Cortex of kidney (tissue), 1 donor: ENCODE measurements at places on chromosomes 2 and 18.

DNA sequence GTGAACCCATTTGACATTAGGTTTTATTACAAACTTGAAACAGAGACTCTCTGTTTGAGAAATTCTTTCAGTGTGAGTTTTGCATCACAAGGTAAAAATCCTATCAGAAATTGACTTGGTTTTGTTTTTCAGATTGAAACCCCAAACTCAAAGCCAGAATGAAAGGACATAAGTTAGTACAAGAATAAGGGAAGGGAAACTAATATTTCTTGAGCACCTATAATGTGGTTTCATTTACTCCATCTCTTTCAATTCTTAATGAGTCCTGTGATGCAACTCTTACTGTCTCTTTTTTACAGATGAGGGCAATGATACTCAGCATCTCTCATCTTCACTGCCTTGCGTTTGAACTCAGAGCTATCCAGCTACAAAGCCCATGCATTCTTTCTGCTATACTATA lies 210.0 kb upstream of the SIX3 start:
- no peak for DNase-seq

DNA sequence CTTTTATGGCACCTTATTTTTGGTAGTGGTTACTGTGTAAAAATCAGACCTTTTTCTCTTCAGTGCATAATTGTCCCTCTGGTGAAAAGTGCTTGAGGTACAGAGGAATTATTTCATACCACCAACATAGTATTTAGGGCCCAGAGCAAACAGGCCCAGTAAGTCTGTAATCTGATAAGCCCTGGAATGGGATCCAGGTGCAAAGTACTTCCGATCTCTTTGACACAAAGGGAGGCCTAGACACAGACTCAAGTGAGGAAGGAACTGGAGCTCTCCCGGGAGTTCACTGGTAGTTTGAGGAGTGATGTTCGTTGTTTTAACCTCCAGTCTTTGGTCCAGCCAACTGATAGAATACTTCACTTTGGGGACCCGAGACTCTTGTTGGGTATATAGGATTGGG lies 57.4 kb downstream of the RAB31 start:
- DNase-seq = no peak

DNA sequence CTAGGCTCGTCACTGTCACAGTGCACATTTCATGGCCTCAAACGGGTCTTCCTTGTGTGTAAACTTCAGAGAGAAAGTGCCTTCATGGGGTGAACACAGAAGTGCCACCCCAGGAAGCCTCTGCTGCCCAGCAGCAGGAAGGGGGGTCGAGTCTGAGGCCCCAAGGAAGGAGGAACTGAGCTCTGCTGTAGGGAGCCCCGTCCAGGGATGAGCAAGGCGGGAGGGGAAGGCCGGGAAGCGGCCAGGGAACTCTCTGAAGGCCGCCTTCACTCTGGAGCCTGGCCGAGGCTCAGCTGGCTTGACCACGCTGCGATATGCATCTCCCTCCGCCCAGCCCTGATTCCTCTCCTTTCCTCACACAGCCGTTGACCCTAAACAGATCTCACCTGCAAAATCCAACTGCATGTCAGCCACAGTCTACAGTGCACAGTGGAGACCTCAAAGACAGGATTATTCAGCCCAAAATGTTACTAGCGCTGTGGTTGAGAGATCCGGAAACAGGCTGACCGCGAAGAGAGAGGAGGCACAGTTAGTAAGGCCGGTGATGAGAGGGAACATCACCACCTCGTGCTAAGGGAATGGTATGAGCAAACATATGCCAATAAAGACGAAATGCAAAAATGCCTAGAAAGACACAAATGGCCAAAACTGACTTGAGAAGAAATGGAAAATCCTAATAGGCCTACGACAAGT lies 34.2 kb upstream of the CTDP1 start:
- DNase-seq = no peak

GRCh38 chr18:68520406-68521075 lies 194.4 kb downstream of the TMX3 start:
- no peak for DNase-seq

GRCh38 chr2:6944555-6944954 lies 27.3 kb downstream of the RNF144A start:
- DNase-seq = no peak

DNA sequence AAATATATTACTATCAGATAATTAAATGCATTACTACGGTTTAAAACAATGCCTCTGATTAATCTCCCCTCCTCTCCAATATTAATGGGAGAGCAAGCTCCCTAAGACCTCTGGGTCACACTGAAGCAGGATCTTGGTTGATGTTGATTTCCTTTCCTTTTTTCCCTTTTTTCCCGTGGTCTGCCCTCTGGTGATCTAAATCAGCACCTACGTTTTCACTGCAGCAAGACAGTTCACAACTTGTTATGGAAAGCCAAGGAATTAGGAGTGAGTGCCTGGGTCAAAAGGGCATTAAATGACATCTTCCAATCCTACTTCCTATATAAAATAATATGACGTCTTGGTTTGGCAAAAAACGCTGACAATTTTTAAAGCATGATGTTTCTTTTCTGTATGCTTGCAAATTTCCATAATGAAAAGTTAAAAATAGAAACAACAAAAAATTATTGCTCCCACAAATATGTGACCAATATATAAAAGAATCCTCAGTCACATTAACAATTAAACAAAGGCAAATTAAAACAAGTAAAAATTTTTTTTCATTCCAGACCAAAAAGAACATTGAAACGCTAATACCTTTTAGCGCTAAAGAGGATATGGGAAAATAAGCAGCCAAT lies 7.9 kb upstream of the CFAP36 start:
- DNase-seq = no peak
